ENCODE measurements at places on chromosomes 13 and 19.

DNA sequence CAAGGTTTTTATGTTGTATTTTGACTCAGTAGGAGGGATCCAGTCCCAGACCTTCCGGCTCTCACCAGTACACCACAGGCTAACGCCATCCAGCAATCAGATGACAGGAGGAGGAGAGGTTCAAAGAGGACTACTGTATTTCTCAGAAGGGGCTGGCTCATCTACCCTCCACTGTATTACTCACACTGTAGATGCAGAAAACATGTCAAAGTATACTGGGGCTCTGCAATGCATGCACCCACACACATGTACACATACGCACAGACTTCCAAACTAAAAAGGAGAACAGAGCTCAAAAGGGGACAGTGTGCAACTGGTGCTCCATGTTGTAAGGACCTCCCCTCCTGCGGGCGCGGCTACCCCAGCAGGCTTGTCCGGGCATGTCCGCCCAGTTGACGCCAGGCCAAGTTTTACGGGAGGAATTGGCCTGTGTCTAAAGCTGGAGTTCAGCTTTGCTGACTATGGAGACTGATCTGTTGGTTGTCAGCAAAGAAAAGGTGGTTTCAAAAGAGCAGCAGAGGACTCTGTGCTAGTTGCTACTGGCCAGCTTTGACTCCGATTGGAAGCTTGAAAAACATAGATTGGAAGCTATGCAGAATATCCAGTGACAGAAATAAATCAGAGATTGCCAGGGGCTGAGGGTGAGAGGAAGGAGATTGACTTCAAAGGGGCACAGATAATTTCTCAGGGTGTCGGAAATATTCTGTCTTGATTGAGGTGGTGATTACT, 314.2 kb downstream of the DLEU7 start:
- peak; percentile 83 for DNase-seq

GRCh38 chr13:73057284-73058063, 1.3 kb upstream of the KLF5 start:
- DNase-seq, result no peak

DNA sequence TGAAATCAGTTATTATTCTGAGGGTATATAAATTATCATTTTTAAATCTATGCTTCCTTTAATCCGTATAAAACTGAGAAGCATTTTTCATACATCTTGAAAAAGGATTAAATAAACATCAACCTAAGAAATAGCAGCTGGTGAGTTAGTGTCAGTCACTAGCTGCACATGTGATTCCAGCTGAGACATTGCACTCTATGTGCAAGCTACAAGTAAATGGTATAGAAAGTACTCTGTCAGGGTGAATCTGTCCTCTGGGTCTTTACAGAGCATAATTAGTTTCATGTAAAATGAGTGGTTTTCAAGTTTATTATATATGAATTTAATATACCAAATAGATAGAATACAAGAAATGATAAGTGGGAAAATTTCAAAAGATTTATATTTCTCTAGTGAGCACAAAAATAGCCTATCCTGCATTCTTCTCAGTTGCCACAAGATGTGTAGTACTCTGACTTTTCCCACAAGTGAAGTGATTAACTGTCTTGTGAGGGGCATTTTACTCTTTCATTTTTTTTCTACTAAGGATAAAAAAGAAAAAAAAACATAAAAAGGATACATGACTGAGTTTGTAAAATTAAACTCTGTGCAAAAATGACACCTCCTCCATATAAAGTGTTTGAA, 1372.1 kb downstream of the PCDH9 start:
- no peak for DNase-seq

DNA sequence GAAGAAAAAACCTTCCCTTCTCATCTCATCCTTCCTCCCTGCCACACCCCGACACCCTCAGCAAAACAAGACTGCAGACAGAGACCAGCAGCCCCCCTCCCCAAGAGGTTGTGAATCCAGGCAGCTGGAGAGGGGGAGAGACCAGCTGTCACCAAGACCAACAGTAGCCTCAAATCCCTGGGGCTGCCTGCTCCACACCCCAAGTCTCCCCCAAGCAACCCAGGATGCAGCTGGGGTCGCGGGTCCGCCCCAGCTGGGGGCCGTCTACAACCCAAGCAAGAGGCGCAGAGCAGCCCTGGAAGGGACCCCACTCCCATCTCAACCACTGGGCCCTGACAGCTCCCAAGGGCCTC, 7.1 kb downstream of the KLF16 start:
- DNase-seq, result no peak

DNA sequence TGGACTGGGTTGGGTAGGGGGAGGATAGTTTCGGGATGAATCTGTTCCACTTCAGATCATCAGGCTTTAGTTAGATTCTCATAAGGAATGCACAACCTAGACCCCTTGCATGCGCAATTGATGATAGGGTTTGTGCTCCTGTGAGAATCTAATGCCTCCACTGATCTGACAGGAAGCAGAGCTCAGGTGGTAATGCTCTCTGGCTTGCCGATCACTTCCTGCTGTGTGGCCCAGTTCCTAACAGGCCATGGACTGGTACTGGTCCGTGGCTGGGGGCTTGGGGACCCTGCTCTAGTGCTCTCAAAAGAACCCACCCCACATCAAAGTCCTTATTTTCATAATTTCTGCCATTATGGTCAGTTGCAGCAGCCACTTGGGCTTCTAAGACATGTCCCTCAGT, 30.1 kb downstream of the DNAJC3 start:
- no peak for DNase-seq

- DNase-seq, result no peak
Measured at GRCh38 chr13:50017819-50018218, 2.6 kb downstream of the KCNRG start.

GRCh38 chr13:82803341-82803740, 1078.9 kb downstream of the SLITRK1 start:
- DNase-seq, result peak; percentile 6

DNA sequence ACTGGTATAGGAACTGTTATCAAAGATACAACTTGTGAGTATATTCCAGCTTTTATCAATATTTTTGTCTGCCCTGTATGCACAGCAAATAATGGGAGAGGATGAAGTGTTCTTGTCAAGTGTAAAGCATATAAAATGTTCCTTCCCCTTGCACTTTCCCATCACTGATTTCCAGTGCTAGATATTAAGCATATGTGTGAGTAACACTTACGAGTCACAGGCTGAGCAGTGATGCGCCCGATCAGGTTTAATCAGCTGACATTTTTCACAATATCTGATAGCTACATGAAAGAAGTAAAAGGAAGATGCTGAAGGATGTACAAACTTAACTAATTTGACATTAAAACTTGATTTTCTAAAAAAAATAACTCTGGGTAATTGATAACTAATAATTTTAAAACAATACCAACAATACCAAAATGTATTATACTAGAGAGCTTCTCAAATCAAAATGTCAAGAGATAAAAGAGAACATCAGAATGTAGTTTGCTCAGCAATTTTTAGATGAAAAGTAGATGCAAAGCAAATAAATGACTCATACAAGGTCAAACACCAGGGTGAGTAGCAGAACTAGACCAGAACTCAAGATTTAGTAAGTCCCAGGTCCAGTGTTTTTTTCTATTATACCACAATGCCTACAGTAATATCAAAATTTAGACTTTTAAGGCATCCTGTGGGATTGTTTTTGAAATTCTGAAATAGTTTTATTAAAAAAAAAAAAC, 56.4 kb downstream of the ZDHHC20 start:
- peak; percentile 16 for DNase-seq

GRCh38 chr13:22077764-22078163, 406.9 kb downstream of the FGF9 start:
- no peak for DNase-seq

All from fibroblast of skin of scalp (primary cell).